LoVo (cell line): ENCODE measurements at places on chromosomes 3 and 15.

GRCh38 chr3:175224051-175224450 lies 364.9 kb downstream of the NAALADL2 start:
- no peak for DNase-seq

- peak; percentile 74 for DNase-seq
Measured at GRCh38 chr15:80695911-80696661, 976 bp downstream of the ABHD17C start.

GRCh38 chr3:138455801-138456716 lies 21.6 kb downstream of the ESYT3 start:
- DNase-seq: peak; percentile 9

DNA sequence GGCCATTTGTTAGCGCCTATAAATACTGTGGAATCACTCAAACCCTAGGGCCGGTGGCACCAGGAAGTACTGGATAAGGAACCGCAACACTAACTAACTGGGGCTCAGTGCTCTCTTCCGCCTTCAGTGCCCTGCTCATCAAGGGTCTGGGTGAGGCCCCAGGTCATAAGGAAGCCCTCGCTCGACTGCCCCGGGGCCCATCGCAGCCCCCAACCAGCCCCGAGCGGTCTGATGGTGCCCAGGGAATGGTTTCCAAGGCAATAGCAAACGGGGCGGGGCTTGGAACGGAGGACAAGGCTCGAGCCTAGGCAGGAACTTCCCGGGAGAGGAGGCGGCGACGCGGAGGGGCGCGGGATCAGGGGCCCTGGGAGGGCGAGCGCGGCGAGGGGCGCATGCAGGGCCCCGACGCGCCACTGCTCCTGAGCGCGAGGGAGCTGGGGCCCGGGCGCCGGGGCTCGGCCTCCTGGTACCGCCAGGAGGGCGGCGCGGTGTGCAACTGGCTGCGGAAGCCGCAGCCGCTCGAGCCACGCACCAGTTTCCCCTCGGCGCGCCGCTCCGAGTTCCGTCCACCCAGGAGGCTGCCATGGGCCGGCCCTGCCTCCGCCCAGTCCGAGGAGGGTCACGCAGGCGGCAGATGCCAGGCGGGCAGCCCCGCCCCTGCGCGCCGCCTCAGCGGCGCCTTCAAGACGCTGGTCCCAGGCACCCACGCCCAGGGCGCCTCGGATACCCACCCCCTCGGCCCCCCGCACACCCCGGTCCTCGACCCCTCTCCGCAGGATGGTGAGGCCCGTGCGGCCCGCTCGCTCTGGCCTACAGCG lies at the start of gene TTLL3:
TTLL3 (plus strand) TSS at position 648 of the 818 bp plus-strand sequence. CDS start 400 bp downstream, outside the sequence.
- DNase-seq: peak; percentile 39

GRCh38 chr3:159322322-159322939 lies 520.6 kb downstream of the MFSD1 start:
- no peak for DNase-seq

- DNase-seq: no peak
Measured at GRCh38 chr3:141091426-141091825, 40.3 kb downstream of the SPSB4 start.

- peak; percentile 12 for DNase-seq
Measured at GRCh38 chr15:66196602-66197001, 56.9 kb downstream of the MEGF11 start.

DNA sequence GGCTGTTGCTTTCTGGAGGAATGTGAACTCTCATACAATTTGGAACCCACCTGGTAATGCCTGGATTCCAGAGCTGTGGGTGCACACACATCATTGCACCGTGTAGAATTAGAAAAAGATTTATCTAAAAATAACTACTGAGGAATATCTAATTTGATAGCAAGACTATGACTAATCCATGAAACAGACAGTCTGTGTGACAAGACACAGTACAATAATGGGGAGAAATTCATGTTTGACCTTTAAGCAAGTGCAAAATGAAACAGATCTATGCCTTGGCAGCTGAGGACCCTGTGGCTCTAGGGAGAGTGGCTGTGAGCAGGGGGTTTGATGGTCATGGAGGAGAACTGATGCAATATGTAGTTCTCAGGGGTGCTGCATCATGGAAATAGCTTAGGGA lies 7.9 kb upstream of the DOCK3 start:
- no peak for DNase-seq

GRCh38 chr3:158313338-158313927 lies 203.5 kb downstream of the RSRC1 start:
- DNase-seq: peak; percentile 36

DNA sequence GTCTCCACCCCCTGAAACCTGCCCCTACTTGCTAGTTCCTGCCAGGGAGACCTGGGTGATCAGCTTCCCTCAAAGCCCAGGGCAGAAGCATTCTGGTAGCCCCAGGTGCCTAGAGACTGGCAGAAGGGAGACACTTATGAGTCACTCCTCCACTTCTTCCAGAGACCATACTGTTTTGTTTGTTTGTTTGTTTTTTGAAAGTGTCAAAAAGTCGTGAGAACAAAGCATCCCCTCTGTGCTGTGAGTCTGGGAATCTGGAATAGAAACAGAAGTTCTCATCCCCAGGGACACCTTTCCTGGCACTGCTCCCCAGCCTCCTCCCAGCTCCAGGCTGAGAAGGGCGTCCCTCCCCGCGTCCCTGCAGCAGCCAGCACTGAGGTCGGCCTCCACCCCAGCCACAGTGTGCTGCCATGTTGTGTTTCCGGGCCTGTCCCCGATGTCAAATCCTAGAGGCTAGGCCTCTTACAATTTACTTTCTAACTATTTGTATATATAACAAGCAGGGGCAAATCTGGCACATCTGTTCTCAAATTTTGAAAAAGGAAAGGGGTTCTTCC lies 573.0 kb downstream of the RBMS3 start:
- DNase-seq: no peak

DNA sequence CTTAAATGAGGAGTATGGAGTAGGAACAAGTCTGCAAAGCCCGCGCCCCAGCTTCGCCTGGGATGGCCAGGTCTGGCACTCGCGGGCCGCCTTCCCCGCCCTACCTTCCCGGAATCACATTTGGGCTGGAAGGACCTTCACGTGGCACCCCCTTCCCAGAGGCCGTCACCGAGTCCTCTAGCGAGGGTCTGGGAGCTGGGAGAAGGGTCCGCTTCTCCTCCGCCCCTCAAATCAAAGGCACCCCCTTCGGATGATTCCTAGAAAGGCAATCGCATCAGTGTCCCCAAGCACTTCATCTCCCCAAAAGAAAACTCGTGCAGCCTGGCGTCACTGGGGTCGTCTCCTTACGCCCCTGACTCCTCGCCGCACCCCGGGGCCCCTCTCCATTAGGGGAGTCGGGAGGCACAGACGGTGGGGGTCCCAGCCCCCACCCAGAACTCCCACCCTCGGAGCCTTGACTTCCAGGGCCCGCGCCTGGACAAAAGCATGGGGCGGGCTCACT lies 380 bp downstream of the MYLK start:
- no peak for DNase-seq

- DNase-seq: no peak
Measured at GRCh38 chr15:33913459-33913858, 54.8 kb upstream of the CHRM5 start.

GRCh38 chr3:72744330-72744729 lies 103.9 kb downstream of the SHQ1 start:
- no peak for DNase-seq

DNA sequence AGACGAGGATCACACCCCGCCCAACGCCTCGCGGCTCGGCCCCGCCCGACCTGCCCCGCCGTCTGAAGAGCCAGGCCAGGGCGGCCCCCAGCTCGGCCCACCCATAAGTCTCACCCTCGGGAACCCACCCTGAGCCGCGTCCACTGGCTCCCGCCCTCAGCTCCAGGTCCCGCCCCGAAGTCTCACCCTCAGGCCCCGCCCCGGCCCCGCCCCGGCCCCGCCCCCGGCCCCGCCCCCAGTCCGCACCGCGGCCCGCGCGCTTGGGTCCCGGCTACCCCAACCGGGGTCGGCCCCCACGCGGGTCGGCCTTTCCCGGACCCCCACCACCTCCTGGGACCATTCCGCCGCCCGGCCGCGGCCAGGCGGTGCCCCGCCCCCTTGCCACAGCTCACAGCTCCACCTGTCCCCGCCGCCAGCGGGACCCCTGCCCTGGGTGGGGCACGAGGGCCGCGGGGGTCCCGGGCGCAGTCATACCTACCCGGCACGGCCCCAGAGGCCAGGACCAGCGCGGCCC lies 489 bp downstream of the CSPG5 start:
- DNase-seq: peak; percentile 53

DNA sequence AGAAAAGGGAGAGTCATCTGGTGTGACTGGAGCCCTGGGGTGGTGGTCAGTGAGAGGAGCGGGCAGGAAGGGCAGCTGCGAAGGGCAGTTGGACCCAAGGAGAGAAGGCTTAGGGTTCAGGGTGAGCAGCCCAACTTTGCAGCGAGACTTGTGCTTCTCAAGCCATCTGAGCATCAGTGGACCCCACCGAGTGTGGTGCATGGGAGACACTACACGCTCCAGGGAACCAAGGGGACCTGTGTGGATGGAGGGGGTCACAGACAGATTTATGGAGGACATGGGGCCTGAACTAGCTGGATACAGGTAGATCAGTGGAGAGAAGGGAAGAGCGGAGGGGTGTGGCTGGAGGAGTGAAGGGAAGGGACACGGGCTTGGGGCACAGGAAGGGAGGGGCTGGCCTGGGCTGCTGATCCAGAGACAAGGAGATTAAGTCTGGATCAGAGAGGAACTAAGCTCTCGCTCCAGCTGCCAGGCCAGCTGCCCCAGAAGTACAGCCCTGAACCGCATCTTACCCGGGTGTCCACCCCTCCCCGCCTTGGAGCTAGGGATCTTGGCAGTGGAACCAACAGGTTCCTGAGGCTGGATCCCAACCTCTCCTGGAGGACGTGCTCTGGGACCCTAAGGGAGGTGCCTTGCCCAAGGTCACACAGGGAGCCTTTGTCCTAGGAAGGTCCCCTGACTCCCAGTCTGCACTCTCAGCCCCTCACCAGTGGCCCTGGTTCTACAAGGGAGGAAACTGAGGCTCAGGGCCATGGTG lies 120.5 kb downstream of the CORO2B start:
- no peak for DNase-seq

DNA sequence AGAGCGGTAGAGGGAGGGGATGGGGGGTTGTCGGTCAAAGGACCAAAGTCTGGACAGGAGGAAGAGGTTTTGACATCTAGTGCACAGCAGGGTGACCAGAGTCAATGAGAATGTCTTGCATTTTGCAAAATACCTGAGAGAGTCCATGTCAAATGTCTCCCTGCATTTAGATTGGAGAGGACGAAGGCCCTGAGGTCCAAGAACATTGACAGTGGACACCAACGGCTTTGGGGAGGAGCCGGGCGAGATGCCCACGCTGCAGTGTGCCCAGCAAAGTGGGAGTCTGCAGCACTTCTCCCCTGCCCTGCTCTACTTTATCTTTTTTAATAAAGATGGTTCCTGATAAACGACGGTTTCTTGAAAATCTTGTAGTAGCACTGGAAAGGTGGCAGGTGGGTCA lies 67.4 kb upstream of the TAMM41 start:
- DNase-seq: no peak

GRCh38 chr3:32399030-32399620 lies 7.5 kb downstream of the CMTM7 start:
- peak; percentile 27 for DNase-seq

DNA sequence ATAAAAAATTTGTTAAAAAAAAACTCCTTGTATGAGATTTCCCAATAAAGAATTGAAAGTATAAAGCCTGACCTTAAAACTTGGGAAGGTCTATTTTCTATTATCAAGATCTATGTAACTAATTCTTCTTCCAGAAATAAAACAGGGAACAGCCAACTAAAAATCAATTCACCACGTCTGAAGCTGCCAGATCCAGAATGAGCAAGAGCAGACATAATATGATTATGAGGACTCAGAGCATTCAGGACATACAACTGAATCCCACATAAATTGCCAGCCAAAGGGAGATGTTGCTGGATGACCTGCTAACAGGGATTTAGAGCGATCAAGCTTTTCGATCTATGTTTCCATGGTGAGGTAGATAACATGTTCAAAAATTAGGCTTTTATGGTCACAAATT lies 1151.3 kb upstream of the CADM2 start:
- DNase-seq: no peak
